ENCODE measurements at places on chromosomes 13 and 19. TPM values are rescaled to one million over a fixed set of nuclear protein-coding genes. Genes with fewer than 3 reads are reported as not detected.

GRCh38 chr13:96898212-96898611 lies 96.1 kb downstream of the OXGR1 start:
- no peak overlapping the region for H3K27ac ChIP-seq
- DNase-seq, result no peak
- H3K27me3 ChIP-seq, result no peaks in the 10 kb centered on the region
- no peaks in the 10 kb centered on the region for H3K36me3 ChIP-seq
- H3K4me1 ChIP-seq, result peaks cover 13% of the 10 kb centered on the region

DNA sequence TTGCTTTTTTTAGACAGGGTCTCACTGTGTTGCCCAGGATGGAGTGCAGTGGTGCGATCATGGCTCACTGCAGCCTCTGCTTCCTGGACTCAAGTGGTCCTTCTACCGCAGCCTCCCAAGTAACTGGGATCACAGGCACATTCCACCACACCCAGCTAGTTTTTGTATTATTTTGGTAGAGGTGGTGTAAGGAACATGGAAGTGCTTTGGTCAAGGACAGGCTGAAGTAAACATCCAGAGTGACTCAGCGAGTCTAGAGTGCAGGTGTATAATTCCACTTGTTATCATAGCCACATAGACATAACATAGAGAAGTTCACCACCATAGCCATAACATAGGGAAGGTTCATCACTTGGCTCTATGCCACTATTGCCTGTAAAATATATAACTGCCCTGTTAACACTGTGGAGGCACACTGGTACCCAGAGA lies 98.6 kb downstream of the RBM26 start:
- no peaks in the 10 kb centered on the region for H3K36me3 ChIP-seq
- H3K4me3 ChIP-seq, result no peak overlapping the region
- no peaks in the 10 kb centered on the region for H3K4me1 ChIP-seq
- DNase-seq, result no peak

DNA sequence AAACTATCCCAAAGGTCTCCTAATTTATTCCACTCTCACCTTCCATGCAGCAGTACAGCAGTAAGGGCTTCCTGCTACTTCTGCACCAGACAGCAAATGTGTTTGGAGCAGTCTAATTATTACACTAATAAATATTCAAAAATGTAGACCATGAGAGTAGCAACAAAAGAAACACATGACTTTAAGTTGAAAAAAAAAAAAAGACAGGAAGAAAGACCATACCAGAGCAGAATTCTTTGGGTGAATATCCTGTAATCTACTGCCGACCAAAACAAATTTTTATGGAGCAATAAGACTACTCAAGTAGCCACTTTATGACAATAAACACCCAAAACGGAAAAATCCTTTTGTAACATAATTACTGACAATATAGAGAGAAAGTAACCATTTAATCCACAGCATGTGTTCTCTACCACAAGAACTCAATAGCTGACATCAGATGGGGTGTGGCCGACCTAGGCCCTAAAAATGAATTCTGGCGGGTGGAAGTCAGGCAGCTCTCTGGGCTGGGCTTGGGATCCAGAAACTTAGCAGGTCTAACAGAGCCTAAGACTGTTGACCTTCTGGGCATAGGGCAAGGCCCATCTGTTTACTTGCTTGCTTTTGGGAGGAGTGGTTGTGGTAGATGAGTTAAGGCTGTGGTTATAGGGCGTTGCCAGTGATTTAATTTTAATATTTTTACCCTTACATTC lies 4.6 kb downstream of the KLF12 start:
- peaks cover 19% of the 10 kb centered on the region for H3K4me1 ChIP-seq
- H3K27ac ChIP-seq, result no peak overlapping the region
- H3K4me3 ChIP-seq, result no peak overlapping the region
- no peaks in the 10 kb centered on the region for H3K36me3 ChIP-seq
- no peaks in the 10 kb centered on the region for H3K27me3 ChIP-seq

GRCh38 chr19:681029-682019 lies 5.1 kb downstream of the FSTL3 start:
- no peaks in the 10 kb centered on the region for H3K4me1 ChIP-seq
- H3K4me3 ChIP-seq, result peak overlapping the region; percentile 91
- peak overlapping the region; percentile 99 for H3K27ac ChIP-seq
- H3K27me3 ChIP-seq, result no peaks in the 10 kb centered on the region

DNA sequence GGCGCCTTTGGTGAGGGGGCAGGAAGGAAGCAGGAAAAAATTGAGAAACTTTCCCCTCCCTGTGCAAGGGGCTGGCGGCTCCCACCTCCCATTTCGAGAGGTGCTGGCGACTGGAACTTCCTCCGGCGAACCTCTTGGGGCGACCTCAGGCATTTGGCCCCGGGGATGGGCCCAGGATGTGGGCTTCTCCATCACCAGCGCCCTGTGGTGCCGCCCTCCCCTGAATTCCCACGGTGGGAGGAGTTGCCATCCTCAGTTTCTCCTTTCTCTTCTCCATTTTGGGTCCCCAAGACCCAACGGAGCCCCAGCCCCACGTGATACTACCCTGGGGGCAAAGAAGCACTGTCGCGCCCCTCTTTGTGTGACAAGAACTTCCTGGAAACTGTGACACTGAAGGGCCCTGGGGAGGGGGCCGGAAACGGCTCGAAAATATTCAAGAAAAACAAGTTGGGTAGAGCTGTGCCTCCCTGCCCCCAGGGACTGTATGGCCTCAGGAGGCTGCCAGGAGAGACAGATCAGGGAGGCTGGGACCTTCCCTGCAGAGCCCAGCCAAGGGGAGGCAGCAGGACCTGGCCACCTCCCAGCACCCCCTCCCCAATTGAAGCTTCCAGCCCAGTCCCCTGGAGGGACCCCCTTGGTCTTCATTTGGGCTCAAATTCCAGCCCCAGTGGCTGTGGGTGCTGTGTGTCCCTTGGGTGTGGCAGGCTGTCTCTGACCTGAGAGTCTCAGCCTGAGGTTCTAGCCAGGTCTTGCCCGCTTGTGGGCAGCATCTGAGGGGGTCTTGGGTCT lies 16.2 kb upstream of the AP1M2 start:
- H3K27ac ChIP-seq, result peak overlapping the region; percentile 90
- peak overlapping the region; percentile 78 for H3K4me3 ChIP-seq
- H3K4me1 ChIP-seq, result peaks cover 12% of the 10 kb centered on the region
- no peaks in the 10 kb centered on the region for H3K36me3 ChIP-seq

GRCh38 chr19:5865772-5866171 lies 4.6 kb downstream of the FUT5 start:
- no peaks in the 10 kb centered on the region for H3K4me1 ChIP-seq
- no peaks in the 10 kb centered on the region for H3K36me3 ChIP-seq
- H3K27ac ChIP-seq, result no peak overlapping the region
- peaks cover 19% of the 10 kb centered on the region for H3K27me3 ChIP-seq
- DNase-seq, result no peak
- H3K4me3 ChIP-seq, result no peak overlapping the region

DNA sequence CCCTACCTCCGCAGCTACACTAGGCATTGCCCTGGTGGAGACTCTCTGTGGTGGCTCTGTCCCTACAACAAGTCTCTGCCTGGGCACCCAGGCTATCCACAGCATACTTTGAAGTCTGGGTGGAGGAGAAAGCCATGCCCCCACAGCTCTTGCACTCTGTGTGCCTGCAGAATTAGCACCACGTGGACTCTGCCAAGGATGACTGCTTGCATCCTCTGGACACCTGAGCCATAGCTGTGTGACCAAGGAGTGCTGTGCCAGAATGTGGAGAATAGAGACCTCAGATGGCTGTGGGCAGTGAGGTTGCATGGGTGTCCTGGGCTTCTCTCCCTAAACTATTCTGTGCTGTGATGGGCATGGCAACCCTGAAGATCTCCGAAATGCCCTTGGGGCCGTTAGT lies 21.2 kb upstream of the MCF2L start:
- H3K27ac ChIP-seq, result no peak overlapping the region
- no peak overlapping the region for H3K4me3 ChIP-seq
- H3K27me3 ChIP-seq, result no peaks in the 10 kb centered on the region
- H3K4me1 ChIP-seq, result peaks cover 18% of the 10 kb centered on the region
- DNase-seq, result no peak

Gene ATP4A
- not detected for total RNA-seq

Gene FGF9
- 16.2 TPM for total RNA-seq
